ENCODE measurements at places on chromosomes 2 and 18.

- no peak for DNase-seq
These were observed 33.9 kb downstream of the SLC4A3 start for GRCh38 chr2:219661197-219661954.

DNA sequence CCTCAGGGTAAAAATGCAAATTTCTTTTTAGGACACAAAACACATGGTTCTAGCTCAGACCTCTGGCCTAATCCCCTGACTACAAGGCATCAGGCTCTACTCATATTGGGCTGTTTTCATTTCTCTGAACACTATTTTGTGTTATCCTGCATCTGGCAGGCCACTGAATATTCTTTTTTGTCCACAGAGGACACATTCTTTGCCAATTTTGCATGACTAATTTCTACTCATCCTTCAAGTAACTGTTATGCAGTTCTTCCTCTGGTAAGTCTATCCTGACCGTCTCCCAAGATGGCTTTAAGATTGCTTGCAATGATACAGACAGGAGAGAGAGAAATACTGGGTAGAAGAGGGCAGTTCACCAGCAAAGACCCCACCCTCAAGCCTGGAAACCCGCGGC is 107.6 kb upstream of the RGPD4 start:
- no peak for DNase-seq

DNA sequence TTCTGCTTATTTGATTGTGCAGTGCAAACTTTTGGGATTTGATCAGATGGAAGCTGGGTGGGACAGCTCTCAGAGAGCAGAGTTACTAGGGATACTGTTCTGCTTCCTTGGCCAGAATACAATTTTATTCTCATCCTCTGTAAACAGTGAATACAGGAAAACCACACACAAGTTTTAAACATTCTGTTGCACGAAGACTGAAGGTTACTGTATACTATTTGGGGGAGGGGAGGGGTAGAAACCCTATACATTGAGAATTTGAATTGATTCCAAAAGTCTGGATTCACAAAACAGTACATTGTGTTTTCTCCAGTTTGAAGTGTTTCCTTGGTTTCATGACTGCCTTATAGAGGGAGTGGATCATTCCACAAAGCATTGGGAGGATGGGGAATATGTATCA is 149.9 kb downstream of the SETBP1 start:
- DNase-seq, result no peak

- DNase-seq, result no peak
These were observed 85.7 kb downstream of the COPS8 start for GRCh38 chr2:237171396-237171795.

GRCh38 chr2:70418514-70418913 is 116.6 kb upstream of the FAM136A start:
- no peak for DNase-seq

GRCh38 chr2:64296140-64296480 is 151.9 kb upstream of the PELI1 start:
- DNase-seq, result no peak

- DNase-seq, result peak; percentile 57
These were observed 56.2 kb upstream of the CCDC85A start for GRCh38 chr2:56127463-56128152.

- peak; percentile 73 for DNase-seq
These were observed 384.5 kb downstream of the MTX2 start for GRCh38 chr2:176653479-176654443.

GRCh38 chr2:29644949-29645348 is 276.4 kb downstream of the ALK start:
- DNase-seq, result no peak

DNA sequence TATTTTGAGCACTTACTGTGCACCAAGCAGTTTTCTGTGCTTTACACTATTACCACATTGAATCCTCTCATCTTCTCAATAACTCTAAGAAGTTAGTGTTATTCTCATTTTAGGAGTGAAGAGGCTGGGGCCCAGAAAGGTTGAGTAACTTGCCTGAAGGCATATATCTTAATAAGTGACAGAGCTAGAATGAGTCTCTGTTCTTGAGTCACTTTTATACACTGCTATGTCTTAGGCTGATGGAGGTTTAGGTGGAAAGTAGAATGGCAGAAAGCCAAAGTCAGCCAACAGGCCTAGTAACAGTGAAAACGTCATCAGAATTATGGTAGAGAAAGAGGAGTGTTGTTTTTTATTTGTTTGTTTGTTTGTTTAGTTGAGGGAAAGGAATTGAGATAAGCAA is 27.9 kb upstream of the RPE start:
- no peak for DNase-seq

GRCh38 chr2:50831676-50832075 is 200.3 kb downstream of the NRXN1 start:
- no peak for DNase-seq

DNA sequence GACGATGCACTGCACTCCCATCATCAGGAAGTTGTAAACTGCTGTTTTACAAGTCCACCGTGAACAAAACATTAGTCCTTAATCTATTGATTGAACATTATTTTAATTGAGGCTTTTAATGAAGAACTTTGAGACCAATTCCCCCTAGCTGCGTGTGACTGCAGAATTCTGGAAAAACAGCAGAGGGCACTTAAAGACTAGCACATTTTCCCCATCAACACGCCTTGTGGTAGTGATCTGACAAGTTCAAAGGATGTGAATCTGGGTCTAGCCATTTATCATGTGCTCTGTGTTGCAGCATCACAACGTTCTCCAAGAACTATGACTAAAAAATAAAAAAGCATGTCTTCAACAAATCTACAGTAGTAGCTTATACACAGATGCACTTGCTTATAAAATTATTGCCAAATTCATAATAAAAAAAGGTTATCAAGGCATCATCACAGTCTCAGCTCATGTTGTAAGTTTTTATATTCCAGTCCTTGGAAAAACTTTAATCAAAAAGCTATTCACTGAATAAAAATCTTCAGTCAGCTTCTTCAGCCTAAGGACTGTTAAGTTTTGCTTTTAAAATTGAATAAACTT is 35.8 kb downstream of the SKOR2 start:
- peak; percentile 91 for DNase-seq

DNA sequence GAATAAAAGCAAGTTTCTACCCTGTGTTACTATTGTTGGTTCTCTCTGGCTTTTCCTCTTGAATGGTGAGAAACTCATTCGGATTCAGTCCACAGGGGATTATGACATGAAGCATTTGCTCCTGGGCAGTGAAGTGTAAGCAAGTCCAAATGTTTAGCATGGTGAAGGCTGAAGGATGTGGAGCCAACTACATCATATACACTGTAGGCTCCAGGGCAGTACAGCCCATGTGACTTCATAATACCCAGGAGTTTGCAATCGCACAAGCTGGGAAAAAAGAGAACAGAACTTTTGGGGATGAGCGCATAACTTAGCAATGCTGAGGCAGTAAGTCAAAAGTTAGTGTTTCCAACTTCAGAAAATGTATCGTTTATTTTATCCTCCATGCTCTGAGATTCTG is 695.7 kb upstream of the POU3F3 start:
- DNase-seq, result no peak

DNA sequence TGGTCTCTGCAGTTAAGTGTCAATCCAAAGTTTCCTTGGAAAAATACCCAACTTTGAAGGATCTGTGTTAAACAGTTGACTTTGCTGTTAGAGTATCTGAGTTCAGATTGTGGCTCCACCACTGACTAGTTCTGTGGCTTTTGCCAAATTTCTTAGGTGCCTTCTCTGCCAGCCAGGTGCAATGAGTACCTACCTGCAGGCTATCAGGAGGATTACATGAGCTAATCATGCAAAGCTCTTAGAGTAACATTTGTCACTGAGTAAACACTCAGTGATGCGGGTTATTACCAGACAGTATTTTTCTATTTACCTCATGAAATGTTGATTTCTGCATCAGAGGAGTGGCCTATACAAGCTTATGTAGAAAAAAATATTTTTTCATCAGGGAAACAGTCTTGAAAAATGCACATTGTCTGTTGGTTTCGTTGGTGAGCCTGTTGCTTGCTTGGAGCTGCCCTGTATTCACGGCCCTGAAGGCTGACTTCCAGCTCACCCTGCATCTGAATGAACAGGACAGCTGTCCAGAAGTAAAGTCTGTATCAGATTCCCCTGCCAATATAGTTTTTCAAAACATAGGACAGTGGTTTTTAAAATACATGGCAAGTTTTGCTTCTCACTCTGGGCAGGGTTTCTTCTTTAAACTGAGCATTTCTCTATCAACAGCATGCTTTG is 235.1 kb downstream of the CDCA7 start:
- DNase-seq, result peak; percentile 46

- DNase-seq, result no peak
These were observed 253.3 kb downstream of the EXOC6B start for GRCh38 chr2:72572501-72572900.

GRCh38 chr18:60684843-60685513 is 312.4 kb upstream of the MC4R start:
- peak; percentile 83 for DNase-seq

- no peak for DNase-seq
These were observed 189.8 kb downstream of the NCK2 start for GRCh38 chr2:105934467-105934866.

DNA sequence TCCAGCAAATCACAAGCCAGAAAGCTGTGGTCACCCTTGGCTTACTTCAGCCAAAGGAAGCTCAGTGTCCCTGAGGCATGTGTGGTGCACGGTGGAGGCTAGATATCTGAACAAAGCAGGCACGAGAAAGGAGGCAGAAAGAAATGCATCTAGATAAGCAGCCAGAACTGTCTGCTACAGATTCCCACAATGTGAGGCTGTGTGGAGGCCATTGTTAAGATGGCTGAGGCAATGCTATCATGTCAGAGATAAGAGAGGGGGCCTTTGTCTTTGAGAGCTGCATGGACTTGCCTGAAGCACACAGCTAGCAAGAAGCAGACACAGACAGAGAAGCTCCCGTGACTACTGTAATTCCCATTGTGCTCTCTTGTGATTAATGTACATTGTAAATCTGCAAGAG is 110.5 kb upstream of the LYPD6 start:
- DNase-seq, result no peak

GRCh38 chr2:200713003-200713703 is 98.6 kb upstream of the BZW1 start:
- peak; percentile 49 for DNase-seq

- no peak for DNase-seq
These were observed 7.7 kb upstream of the MARCHF4 start for GRCh38 chr2:216379977-216380376.

Measured in NCI-H1105 treated with DMSO at 0.1 percent for 48 hours (cell line).